Stimulated activated CD8-positive, alpha-beta memory T cell treated with anti-CD3 and anti-CD28 coated beads, Interleukin-7, amount 100 ng/mL, for 1 hour (primary cell): ENCODE measurements at places on chromosomes 1 and 21.

DNA sequence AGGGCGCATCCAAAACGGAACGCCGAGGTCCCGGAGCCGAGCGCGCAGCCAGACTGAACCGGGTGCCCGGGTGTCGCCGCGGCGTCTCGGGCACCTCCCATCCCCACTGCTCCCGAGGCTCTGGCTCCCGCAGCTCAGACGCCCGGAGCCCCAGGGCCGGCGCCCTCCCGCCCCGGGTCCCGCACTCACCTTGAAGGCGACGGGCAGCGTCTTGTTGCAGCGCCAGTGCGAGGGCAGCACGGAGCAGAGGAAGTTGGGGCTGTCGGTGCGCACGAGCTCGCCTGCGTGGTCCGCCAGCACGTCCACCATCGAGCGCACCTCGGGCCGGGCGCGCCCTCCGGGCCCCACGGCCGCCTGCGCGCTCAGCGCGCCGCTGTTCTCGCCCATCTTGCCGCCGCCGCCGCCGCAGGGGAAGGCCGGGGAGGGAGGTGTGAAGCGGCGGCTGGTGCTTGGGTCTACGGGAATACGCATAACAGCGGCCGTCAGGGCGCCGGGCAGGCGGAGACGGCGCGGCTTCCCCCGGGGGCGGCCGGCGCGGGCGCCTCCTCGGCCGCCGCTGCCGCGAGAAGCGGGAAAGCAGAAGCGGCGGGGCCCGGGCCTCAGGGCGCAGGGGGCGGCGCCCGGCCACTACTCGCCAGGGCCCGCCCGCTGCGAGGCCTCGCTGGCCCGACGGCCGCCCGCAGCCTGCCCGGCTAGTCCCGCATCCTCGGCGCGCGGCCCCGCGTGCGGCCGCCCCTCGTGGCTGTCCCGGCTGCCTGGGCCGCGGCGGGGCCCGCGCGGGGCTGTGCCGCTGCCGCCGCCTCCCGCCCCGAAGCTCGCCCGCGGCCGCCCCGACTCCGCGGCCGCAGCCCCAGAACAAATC lies 447 bp downstream of the RUNX3 start:
- DNase-seq = no peak

- no peak for DNase-seq
Measured at GRCh38 chr1:200779326-200779725, 40.6 kb downstream of the CAMSAP2 start.

DNA sequence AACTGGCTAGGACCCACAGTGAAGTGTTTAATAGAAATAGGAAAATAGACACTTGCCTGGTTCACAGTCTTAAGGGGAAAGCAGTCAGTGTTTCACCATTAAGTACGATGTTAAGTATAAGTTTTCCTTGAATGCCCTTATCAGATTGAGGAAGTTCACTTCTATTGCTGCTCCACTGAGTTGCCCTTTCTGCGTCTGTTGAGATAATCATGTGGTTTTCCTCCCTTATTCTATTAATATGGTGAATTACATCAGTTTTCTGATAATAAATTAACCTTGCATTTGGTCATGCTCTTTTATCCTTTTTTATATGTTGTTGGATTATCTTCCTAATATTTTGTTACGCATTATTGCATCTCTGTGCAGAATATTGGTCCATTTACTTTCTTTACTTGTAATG lies 21.4 kb downstream of the UTS2 start:
- no peak for DNase-seq

- no peak for DNase-seq
Measured at GRCh38 chr1:5802606-5803005, 189.6 kb downstream of the NPHP4 start.

DNA sequence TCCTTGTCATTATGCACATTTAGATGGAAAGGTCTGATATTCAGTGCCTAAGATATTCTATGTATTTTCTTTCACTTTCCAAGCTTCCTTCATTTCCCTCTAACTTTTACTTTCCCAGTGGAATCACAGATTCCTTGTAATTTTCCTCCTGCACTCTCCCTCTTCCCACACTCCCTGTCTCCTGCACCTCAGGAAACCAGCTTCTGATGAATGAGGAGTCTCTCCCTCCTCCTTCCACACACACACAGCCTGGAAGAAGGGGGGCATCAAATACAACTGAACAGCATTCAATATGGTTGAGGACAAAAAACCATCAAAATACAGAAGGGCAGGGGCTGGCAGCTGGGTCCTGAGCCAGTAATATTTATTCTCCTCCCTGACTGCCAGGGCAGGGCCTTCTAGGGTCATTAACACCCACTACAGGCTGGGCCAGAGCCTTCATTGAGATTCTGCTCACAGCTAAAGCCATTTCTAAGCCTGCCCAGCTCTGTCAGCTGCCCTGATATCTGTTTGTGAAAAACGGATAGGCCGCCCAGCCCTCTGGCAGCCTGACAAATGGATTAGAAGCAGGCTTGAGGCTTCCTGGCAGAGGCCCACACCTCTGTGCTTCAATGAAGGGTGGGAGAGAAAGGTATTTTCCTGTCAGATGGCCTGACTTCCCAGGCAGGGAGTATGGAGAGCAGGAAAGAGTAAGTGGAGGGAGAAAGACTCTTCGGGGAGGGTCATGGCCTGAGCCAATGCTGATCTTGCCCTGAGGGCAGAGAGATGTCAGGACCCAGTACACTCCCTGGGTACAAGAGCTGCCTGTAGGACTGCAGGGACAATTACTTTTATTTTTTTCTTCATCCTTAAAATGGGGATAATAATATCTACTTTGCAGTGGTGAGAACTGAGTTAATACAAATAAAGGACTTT lies 138.9 kb upstream of the SPATA6 start:
- DNase-seq = no peak

GRCh38 chr1:203644661-203645510 lies 18.3 kb downstream of the ATP2B4 start:
- no peak for DNase-seq

GRCh38 chr1:226646026-226646869 lies 92.8 kb downstream of the ITPKB start:
- DNase-seq = no peak

DNA sequence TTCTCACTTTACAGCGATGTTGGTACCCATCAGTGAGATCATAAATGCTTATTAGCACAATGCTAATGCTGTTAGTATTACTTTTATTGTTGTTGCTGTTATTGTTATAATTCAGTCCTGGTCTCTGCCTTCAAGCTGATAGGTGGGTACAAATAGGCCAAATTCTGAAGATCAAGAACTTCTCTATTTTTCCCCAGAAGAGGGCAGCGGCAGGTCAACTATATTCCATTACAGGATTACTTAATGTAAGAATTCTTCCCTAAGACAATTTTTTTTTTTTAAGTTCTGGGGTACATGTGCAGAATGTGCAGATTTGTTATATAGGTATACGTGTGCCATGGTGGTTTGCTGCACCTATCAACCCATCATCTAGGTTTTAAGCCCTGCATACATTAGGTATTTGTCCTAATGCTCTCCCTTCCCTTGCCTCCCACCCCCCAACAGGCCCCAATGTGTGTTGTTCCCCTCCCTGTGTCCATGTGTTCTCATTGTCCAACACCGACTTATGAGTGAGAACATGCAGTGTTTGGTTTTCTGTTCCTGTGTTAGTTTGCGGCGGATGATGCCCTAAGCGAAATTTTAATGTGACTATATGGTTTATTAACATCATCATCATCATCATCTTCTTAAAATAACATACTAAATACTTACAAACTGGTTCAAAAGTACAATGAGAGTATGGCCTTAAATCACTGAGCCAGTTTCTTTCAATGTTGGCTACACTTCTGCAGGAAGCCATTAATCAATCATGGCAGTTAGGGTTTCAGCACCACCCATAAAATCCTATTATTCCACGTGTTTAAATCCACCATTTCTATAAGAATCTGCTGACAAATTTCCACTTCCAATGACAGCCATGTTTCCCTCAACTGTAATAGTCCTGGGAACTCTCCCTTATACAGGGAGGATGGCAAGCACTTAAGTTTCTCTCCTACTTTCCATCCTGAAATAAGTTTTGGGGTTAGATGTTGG lies 19.2 kb downstream of the SLC19A2 start:
- DNase-seq = no peak

GRCh38 chr1:90926971-90927370 lies 94.9 kb downstream of the ZNF644 start:
- no peak for DNase-seq

DNA sequence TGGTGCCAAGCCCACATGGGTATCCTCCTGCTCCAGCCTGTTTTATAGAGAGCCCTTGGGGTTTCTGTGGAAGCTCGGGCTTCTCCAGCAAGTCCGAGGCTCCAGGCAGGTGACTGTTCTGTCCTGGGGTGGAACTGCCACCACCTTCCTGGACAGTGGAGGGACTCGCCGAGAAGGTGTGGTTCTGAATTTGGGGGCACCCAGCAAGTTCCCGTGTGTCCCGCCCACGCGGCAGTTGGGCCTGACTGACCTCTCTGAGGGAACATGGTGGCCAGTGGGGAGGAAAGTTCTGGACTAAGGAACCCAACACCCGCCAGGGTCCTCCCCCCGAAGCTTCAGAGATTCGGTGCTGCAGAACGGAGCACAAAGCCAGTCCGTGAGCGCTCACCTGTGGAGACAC lies 158.1 kb upstream of the C1orf174 start:
- DNase-seq = no peak

- no peak for DNase-seq
Measured at GRCh38 chr1:217673387-217673786, 42.2 kb downstream of the SPATA17 start.

DNA sequence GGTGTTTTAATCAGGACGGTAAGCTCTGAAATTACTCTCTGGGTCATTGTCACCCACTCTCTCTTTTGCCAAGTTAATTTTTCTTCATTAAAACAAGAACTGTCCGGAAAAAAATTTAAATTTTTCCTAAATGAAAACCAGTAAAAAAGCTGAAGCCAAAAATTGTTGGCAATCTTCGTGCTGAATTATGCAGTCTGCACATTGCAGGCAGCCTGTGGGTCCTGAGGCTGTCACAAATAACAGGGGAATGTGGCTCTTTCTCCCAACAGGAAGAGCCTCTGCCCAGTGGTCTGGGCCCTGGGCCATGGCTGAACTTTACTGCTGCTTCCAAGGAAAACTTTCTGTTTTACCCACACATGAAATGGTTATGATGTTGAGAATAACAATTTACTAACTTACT lies 153.9 kb upstream of the SPAG17 start:
- no peak for DNase-seq

DNA sequence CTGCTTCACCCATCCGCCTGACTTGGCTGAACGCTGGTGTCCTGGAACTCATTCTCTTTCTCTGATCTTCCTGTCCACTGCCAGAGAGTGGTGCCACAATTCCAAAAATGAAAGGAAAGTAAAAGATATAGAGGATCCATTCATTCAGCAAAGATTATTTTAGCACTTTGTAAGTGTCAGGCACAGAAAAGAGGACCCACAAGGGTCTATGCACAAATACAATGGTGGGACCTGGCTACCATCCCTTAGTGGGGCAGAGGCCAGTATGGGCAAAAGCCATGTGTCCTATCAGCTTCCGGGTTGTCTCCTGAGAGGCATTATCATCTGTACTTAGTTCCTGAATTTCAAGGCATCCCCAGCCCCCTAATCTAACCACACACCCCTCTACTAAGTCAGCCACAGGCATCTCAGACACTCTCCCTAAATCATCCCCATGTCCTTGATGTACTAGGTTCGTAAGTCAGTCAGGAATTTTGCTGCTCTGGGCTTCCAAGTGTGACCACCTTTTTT lies 19.0 kb downstream of the SSR2 start:
- DNase-seq = no peak

GRCh38 chr1:219434285-219434922 lies 178.5 kb downstream of the ZC3H11B start:
- DNase-seq = no peak
